Aortic smooth muscle cell (primary cell): ENCODE measurements at places on chromosomes 1 and 21. TPM values are rescaled to one million over a fixed set of nuclear protein-coding genes. Genes with fewer than 3 reads are reported as not detected.

SPRR2E gene
- not detected in 2 replicates for total RNA-seq

HTR6 gene
- 0.06 and 0.13 TPM in 2 replicates for total RNA-seq

PRAMEF6 gene
- not detected in 2 replicates for total RNA-seq

CELSR2 gene
- 1.1 and 1.5 TPM in 2 replicates for total RNA-seq

CRP gene
- total RNA-seq: not detected in 2 replicates

ARID1A gene
- total RNA-seq: 11.1 and 27.3 TPM in 2 replicates

PATJ gene
- 5.9 and 13.2 TPM in 2 replicates for total RNA-seq

LRRN2 gene
- total RNA-seq: not detected in 2 replicates

KRTAP19-3 gene
- total RNA-seq: not detected in 2 replicates

SLC30A10 gene
- 0.44 TPM in 1 of 2 replicates, not detected in the other for total RNA-seq

CD1E gene
- total RNA-seq: not detected in 2 replicates

MAB21L3 gene
- 0.06 TPM in 1 of 2 replicates, not detected in the other for total RNA-seq

C21orf91 gene
- total RNA-seq: 4.0 and 4.4 TPM in 2 replicates

OR2AK2 gene
- not detected in 2 replicates for total RNA-seq

BARHL2 gene
- total RNA-seq: not detected in 2 replicates

TAF12 gene
- 53.9 and 61.6 TPM in 2 replicates for total RNA-seq

CDK11A gene
- total RNA-seq: 11.7 and 12.9 TPM in 2 replicates

IFI44L gene
- total RNA-seq: 11.9 and 17.2 TPM in 2 replicates

MTF1 gene
- 2.5 and 3.4 TPM in 2 replicates for total RNA-seq
